ENCODE measurements at places on chromosomes 7 and 10.
A peak's percentile ranks its signal among the peaks of the same experiment; 100 is the strongest.

- no peak for DNase-seq
Observed at GRCh38 chr7:5657901-5658300, 123.6 kb downstream of the RNF216 start.

GRCh38 chr10:13668126-13668525 lies 81.4 kb downstream of the PRPF18 start:
- no peak for DNase-seq

GRCh38 chr10:101848408-101848807 lies 4.8 kb upstream of the KCNIP2 start:
- no peak for DNase-seq

GRCh38 chr10:49207936-49208487 lies 19.8 kb upstream of the TMEM273 start:
- DNase-seq, result no peak

DNA sequence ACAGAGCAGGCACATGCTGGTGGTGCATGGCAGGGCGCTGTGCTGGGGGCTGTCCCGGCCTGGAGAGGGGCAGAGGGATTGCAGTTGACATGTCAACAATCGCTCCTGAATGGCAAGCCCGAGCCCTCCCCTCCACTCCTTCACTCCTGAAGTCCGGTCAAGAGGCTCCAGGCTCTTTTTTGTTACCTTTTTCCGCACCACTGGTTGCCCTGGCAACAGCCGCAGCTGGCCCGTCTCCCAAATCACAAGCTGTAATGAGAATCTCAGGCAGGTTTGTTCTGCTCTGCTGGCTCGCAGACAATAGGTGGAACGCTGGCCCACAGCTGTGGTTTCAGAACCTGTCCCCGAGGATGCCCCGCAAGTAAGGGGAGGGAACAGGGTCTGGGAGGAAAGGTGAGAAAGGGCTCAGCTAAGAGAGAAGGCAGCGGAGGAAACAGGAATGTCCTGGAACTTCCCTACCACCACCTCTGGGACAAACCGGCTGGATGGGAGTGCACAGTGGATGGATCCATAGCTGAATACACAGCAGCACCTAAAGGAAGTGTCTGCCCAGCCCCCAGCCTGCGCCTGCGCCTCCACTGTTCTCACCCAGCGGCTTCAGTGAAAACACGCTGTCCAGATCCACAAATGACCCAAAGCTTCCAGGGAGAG lies 58.9 kb downstream of the CALML3 start:
- peak; percentile 74 for DNase-seq

GRCh38 chr7:69775231-69775771 lies 177.0 kb downstream of the AUTS2 start:
- no peak for DNase-seq

- no peak for DNase-seq
Observed at GRCh38 chr7:7956531-7957128, 12.0 kb upstream of the GLCCI1 start.

GRCh38 chr7:127447326-127447945 lies 54.9 kb upstream of the ZNF800 start:
- DNase-seq, result no peak

GRCh38 chr10:71725998-71726579 lies 6.5 kb upstream of the C10orf105 start:
- no peak for DNase-seq

- no peak for DNase-seq
Observed at GRCh38 chr10:48455055-48455391, 148.5 kb downstream of the MAPK8 start.

DNA sequence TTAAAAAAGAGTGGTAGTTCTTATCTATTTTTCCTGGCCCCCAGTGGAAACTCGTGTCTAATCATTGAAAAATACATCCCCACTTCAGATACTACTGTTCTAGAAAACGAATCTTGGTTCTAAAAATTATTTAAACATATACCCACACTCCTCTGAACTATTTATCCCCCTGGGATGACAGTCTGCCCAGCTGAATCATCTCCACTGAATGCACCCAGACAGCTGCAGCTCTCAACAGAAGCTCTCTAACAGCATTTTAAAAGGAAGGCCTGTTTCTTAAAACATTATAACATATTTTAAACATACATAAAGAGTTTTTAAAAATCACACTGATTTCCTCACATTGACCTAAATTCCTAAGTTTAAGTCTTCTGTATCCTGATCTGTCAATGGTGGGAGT lies 544.6 kb upstream of the PHF14 start:
- DNase-seq, result no peak

DNA sequence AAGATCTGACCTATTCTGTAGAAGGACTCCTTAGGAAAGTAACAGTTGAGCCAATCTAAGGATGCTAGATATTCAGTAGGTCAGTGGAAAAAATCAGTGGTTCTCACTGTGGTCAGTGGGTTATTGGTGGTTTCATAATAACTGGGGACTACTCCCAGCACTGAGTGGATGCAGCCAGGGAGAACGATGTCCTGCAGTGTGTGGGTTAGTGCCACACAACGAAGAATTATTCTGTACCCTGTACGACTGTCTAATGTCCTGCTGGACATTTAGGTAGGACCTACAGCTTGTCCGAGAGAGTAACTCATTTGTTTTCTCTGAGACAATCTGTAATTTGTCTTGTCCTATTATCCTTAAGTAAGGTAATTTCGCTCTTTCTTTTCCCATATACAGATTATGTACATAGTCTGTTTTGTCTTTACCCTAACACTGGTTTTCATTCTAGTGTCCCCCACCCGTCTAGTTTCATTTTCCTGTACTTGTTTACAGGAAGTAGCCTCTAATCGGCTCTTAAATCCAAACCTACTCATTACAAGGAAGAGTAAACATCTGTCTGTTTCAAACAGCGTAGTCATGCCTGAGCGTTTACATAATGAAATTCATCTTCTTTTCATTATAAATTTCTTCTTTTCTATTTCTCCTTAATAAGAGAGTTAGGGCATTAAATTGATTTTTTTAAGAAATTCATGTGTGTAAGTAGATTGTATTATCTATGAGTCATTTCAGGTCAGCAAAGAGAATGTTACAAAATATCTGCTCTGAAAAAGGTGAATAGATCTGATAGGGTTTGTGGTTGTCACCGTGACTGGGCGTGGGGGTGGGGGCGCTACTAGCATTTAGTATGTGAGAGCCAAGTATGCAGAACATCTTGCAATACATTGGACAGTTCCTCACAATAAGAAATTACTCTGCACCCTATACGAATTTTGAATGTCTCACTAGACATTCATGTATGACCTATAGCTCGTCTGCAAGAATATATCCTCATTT lies 8.3 kb upstream of the ZC3HAV1L start:
- DNase-seq, result no peak

DNA sequence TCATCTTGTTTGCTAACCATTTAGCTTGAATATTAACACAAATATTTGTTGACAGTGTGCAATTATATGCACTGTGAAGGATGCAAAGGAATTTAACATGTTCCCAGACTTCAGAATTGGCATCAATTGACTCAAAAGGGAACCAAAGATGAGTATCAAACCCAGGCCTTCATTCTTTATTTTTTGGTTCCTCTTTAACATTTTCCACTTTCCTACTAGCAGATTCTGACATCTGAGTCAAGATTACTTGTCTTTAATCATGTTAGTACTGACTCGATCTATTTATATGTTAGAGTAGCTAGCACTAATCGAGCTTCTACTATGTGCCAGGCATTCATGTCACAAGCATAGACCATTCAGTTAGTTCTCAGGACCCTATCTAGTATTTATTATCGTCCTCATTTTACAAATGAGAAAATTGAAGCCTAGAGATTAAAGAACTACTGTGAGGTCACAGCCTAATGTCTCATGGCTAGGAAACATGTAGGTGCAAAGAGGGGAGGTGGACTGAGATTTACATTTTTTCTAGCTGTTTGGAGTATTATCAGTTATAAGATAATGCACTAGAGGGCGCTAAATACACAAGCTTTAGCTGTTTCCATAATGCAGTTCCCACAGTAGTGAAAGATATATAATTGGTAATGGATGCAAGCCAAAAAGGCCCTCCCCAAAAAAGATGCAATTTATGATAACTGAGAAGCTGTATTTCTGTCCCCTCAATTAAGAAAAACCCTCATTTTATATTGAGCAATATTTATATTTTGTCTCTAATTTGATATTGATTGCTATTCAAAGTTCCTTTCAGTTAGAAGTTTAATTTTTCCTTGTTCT lies 32.9 kb upstream of the KMT2E start:
- DNase-seq, result no peak

- DNase-seq, result no peak
Observed at GRCh38 chr7:74283858-74284447, 5.3 kb upstream of the CLIP2 start.

DNA sequence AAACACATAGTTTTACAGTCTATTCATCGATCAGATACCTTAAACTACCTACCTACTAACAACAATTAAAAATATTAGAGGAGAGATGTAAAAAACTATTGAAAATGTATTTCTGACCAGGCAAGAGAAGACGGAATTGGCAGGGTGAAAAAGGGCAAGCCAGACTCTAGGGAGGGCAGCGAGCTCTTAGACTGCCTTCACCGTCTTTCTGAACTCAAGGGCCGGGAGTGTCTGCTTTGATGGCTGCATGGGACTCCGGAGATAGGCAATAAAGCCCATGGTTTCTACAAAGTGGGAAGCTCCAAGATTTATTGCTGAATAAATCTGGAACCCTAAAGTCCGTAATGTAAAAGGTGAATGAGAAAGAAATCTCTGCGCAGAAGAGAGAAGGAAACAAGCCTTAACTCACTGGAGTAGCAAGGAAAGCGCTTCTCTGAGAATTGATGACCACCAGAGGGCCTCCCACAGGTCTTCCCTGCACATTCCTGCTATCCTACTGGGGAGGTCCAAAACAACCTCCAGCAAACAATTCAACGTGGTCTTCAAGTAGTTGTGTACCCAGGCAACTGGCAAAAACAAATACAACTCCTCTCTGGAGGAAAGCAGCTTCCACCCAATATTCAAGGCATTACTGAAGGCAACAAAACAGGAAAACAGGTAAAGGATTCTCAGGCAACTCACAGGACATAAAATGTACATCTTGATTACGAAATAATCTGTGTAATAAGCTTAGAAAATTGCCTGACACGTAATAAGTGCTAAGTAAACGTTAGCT lies 181.3 kb downstream of the SDK1 start:
- peak; percentile 46 for DNase-seq

GRCh38 chr7:74269757-74270277 lies 15.6 kb upstream of the RFC2 start:
- DNase-seq, result peak; percentile 78

- no peak for DNase-seq
Observed at GRCh38 chr7:102286237-102287110, at the start of gene SH2B2. Gene SH2B2, plus strand, starts transcription at chr7:102286868. Its CDS starts 13,683 bp downstream, at chr7:102300551.

DNA sequence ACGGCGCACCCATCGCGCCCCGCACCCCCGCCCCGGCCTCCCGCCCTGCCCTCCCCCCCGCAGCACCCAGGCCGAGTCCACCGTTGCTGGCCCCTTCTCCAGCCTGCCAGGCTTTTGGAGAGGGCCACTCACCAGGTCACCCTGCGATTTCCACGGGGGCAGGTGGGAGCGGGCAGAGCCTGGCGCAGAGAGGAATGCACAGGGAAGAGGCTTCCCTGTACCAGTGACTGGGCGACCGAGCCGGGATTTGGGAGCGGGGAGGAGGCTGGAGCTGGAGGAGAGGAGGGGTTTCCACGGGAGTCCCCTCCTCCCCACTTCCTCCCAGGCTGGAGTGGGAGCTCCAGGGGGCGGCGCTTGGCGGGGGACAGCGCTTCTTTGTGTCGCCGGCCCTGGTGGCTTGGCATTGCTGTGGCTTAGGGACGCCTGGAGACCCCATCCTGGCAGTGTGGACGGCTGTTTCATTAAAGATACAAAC lies 19.3 kb downstream of the TCAF1 start:
- DNase-seq, result peak; percentile 81
